ENCODE measurements at places on chromosomes 3 and 15. TPM values are rescaled to one million over a fixed set of nuclear protein-coding genes. Genes with fewer than 3 reads are reported as not detected.

DNA sequence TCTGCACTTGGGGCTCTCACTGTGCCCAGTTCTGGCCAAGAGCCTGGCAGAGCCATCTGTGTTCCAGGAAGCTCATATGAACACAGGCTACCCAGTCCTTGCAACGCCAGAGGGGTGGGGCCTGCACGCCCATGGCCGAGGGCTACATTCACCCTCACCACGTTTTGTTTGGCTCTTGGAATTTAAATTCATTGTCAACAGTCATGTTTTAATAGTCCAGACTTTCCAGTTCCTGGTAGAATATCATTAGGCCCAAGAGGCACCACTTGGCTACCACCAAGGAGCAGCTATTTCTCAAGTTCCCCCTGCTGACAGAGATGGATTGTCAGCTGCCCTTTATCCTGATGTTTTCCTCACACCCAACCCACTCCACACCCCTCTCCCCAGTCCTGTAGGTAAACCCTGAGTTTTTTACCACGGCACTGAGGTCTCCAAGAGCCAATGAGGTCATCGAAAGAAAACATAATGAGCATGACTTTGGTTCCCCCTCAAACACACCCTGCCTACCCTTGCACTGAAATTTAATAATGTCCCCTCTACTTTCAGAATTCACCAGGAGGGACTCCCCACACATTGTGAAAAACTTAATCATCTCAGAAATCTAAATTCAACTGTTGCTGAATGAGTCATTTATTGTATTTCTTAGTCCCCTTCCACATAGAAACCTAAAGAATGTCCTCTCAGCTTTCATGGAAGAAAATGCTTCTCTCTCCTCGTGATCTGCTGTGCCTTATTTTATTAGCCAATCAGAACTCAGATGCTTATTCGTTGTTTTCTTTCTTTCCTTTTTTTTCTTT, 125.1 kb downstream of the SHQ1 start:
- peak; percentile 50 for DNase-seq

Gene SRGAP3
- 9.7 TPM for total RNA-seq

GRCh38 chr3:141419946-141420345, 51.6 kb downstream of the ZBTB38 start:
- DNase-seq: no peak

DNA sequence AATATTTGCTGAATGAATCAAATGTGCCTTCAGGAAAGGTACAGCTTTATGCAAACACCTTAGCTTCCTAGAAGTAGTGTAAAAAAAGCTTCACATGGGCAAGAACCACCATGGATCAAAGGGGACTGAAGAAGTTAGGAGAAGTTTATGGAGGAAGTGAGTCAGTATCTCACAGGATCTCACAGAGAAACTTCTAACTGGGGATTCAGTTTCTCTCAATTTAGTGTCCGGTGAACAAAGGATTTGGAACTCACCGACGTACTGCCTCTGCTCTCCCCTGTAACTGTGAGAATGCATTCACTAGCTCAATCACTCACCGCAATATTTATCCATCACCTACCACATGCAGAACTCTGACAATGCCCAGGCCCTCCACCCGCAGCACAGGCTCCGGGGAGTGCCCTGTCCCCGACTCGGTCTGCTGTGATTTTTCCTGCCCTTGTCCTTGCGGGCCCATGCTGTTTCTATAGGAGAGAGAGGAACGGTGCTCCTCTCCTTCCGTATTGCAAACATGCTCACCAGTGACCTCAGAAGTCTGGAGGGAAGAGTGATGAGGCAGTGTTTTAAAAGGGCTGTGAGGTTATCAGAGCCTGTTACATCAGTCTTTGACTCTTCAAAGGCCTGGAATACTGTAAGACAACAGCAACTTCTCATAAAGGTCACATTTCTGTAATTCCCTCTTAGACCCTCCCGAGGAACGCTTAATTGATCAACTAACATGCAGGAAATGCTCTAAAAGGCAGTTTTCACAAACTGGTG, 222.5 kb upstream of the ICE2 start:
- DNase-seq: no peak

DNA sequence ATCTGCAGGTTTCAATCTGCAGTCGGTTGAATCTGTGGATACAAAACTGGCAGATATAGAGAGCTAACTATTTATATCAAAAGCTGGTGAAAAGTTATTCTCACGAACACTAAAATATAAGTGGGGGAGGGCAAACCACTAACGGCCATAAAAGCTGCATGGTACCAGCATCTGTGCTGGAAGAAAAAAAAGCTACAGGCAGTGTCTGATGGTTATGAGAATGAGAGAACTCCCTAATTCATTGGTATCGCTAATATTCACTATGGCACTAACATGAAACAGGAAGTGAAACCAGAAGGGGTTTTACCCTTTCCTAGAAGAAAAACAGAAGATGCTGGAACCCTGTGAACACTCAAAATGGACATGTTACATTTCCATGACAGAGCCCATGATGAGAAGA, 15.9 kb downstream of the CEP70 start:
- no peak for DNase-seq

- no peak for DNase-seq
Measured at GRCh38 chr3:42503957-42504333, 1.5 kb downstream of the VIPR1 start.

Gene GOLGA6L4
- 2.0 TPM for total RNA-seq

- no peak for DNase-seq
Measured at GRCh38 chr3:99543796-99544195, 94.6 kb upstream of the COL8A1 start.

DNA sequence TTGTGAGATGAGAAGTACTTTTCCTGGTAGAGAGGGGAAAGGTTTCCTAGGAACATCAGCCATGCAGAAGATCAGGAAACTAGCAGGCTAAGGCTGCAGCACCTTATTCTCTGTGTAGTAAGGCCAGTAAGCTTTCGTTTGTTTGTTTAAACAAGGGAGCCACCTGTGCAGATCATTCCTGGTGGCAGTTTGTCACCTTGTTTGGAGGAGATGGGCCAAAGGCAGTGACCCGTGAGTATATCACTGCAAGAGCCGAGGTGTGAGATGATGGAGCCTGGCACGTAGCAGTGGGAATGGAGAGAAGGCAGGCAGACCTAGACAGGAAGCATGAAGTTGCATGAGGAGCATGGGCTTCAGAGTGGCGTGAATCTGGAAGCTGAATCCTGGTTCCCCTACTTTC, 19.6 kb downstream of the ATG7 start:
- DNase-seq: no peak

DNA sequence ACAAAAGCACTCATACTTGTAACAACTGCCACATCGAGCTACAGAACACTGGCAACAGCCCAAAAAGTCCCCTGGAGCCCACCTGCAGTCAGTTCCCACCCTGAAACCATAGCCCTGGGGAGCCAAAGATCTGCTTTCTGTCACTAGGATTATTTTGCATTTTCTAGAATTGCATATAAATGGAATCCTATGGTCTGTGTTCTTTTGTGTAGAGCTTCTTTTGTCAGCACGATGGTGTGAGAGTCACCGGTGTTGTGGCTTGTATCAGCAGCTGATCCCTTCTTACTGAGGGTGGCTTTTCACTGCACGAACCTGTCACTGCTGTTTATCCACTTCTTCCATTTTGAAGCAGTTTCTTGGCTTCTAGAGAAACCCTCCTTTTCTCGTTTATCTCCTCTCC, 60.1 kb upstream of the PRR23E start:
- DNase-seq: no peak

Gene LIPC
- total RNA-seq: 0.49 TPM

DNA sequence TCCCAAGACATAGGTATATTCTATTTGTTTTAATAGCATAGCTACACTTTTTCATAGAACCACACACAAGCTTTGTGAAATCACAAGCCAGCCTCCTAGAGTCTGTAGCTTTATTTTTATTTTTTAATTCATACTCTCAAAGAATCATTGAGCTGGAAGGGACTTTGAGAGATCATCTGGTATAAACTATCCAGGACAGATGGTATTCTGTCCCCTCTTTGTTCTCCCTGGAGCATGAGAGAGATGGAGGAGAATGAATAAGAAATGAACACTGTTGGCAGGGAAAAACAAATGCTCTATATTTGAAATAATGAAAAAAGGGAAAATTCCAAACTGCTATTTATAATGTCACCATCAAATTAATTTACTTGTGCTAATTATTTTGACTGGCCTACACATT, 338.7 kb upstream of the IL12A start:
- no peak for DNase-seq

- no peak for DNase-seq
Measured at GRCh38 chr3:10310578-10310977, 10.3 kb downstream of the SEC13 start.

Gene DPPA2
- not detected for total RNA-seq

- no peak for DNase-seq
Measured at GRCh38 chr3:112651071-112651470, 10.1 kb upstream of the CCDC80 start.

DNA sequence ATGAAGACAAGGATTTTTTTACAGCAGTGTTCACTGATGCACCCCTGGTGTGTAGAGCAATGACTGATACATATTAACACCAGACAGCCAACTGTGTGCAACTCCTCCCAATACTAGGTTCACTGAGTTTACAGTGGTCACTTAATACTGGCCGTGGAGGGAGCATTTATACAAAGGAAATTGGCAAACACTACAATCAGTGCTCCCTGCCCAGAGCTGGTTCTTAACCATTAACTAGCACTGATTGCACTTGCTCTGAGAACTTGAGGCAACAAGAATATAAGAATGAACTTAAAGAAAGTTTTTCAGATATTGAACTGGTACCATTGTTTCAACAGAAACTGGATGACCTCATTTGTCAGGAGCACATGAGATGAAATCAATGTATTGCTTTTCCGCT, 110.6 kb downstream of the MAGI1 start:
- peak; percentile 58 for DNase-seq

DNA sequence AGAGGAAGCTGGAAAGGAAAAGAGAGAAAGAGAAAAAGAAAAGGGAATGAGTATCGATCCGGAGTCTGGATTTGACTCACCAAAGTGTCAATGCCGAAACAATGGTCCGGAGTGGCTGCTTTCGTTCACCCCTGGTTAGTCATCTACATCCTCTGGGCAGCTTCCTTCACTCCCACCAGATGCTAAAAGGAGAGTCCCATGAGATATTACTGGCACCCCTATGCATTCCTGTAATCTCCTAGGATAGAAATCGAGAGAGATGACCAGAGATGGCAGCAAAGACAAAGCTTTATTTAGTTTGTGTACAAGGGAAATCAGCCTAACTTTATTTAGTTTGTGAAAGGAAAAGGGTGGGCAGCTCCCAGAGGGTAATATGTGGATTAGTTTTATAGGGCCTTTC, 622.2 kb downstream of the ZPLD1 start:
- peak; percentile 35 for DNase-seq

Gene THAP10
- 13.7 TPM for total RNA-seq

DNA sequence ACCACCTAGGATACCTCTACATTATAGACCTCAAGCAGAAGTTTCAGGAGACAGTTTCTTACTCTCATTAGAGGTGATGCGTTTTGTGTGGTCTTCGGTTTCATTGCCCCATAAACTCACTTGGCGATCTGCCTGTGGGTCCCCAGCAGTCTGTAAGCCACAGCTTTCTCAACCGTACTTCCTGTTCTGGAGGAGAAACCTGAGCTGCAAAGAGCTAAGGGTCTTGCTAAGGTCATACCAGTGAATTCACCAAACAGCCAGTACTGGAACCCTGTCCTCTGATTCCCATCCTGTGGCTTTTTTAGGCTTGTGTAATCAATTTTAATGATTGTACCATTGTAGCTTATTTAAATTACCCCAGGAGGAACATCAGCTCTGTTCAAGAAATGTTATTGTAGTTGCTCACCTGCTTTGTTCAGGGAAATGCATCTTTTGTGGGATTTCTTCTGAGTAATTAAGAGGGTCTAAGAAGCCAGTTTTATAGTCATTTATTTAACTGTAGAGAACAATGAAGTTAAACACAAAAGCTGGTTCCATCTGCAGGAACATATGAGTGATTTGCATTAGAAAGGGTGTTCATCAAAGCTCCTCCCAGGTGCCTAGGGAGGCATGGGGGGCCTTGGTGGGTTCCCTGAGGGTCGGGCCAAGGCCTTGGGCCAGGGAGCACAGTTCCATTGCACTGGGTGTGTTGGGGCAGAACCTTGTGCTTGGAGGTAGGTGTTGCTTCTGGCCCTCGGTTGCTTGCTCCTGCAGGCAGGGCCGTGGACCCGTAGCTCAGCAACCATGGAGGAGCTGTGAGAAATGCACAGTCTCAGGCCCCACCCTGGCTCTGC, 69.6 kb downstream of the APBA2 start:
- DNase-seq: no peak

GRCh38 chr15:73333001-73333400, 35.8 kb downstream of the HCN4 start:
- no peak for DNase-seq

Gene CLRN1
- not detected for total RNA-seq

DNA sequence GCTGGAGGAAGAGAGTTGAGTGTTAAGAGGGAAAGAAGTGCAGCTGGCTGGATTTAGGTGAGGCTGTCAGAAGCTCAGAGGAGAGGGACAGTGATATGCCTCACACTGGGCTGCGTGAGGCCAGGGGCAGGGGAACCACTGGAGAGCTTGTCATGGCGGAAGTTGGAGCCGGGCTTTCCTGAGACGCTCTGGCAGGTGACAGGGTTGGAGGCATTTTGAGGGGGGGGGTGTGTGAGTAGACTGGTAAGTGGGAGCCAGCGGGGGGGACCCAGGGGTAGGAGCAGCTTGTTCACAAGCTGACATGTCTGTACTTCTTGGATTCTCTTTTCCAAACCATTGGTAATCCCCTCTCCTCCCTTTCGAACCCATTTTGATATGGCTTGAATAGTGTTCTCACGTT, 331.5 kb upstream of the RGMA start:
- DNase-seq: no peak

Gene PLCD1
- 9.8 TPM for total RNA-seq

DNA sequence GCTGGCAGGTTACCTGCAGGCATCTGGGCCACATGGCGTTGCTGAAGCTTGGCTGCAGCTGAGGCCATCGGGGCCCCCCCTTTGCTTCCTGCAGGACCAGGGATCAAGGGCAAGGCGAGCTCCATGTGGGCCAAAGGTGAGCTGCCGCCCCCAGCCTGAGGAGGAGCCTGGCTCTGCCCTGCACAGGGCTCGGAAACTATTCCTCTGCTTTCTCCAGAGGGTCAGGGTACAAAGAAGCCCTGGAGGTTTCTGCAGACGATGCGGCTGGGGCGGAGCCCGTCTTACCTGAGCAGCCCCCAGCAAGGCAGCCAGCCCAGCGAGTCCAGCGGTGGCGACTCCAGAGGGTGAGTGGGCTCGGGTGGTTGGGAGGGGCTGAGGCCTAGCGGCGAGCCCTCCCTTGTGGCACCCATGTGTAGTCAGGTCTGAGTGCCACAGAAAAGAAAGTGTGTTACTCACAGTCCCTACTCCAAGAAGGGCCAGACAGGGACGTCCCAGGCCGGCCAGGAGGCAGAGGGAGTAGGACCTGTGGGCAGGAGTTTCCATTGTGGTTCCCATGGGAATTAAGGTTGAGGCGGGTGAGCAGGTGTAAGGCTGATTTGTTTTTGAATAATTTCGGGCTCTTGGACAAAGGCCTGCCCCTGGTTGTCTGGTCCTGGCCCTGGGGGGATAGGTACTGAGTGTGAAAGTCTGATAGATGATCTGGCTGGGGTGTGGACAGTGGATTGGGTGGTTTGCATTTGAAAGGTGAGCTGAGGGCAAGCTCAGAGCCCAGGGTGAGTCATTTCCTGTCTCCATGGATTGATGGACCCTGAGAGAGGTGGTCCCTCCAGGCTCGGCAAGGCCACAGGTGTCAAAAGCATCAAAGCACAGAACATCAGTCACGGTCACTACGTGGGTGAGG, 25.4 kb downstream of the CFAP100 start:
- DNase-seq: no peak

Gene GABRR3
- not detected for total RNA-seq

Gene GXYLT2
- total RNA-seq: 0.52 TPM
